Stimulated activated CD4-positive, alpha-beta T cell treated with anti-CD3 and anti-CD28 coated beads, Interleukin-4, amount 100 ng/mL, for 48 hours (primary cell): ENCODE measurements at places on chromosomes 11 and 22.

DNA sequence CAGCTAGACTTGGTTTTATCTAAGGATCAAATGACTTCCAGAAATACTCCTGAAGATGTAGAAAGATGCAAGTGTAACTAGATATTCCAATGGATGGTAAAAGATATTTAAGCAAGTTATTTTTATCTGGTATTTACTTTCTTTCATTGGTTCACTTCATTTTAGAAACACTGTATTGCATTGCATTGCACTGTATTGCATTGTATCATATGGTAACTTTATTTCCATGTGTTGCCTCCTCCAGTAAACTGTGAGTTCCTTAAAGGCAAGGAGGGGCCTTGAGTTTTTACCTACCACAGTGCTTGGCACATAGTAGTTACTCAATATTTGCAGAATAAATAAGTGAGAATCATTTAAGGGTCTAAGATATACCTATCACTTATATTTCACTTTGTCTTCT is 31.8 kb upstream of the FLI1 start:
- no peak for DNase-seq

DNA sequence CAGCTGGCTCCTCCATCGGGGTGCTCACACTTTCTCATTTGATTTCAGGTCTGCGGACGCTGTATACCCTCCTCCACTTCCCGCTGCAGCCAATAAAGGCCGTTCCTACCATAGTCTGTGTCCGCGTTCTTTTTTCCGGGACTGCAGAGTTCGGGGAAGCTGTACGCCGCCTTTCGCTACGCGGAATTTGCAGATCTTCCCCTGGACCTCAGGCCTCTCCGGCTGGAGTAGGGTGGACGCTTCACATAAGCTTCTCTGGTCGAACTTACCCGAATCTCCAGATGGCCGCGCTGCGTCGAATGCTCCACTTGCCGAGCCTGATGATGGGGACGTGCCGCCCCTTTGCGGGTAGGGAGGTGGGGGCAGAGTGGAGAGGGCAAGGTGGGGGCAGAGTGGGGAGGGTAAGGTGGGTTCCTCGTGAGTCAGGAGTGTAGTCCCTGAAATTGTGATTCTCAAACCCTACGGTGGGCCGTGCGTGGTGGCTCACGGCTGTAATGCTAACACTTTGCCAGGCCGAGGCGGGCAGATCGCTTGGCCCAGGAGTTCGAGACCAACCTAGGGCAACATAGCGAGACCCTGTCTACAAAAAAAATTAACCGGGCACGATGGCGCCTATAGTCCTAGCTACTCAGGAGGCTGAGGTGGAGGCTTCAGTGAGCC is 617 bp downstream of the CSKMT start:
- peak; percentile 44 for DNase-seq

- peak; percentile 67 for DNase-seq
Measured at GRCh38 chr22:19717691-19718455, 3.6 kb downstream of the SEPTIN5 start.

- DNase-seq = no peak
Measured at GRCh38 chr22:41828516-41828915, 4.4 kb upstream of the SREBF2 start.

DNA sequence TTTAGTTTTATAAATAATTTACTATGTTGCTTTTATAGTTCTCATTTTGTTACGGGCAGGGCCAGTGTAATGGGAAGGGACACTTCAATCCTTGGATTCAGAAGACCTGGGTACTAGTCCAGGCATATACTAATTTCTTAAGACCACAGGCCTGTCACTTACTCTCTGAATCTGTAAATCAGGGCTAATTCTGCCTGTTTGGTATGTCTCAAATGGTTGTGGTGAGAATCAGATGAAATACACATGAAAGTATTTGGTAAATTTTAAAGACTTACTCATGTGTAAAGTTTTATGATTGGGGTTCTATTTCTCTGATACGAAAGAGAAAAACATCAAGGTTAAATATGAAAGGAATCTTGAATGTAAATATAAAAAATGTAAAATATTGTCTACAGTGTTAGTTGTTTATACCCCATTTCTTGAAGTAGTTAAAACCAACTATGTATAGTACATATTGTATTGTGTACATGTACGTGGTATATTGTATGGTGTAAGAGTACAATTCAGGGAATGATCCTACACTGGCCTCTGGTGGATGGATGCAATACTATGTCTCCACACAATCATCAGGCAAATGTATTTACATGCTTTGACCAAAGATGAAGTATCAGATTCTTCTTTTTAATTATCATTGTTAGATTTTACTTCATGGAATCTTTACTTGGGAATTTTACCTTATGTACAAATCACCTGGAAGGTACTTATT is 24.5 kb upstream of the RAG2 start:
- DNase-seq = no peak

- no peak for DNase-seq
Measured at GRCh38 chr11:68722143-68722542, 29.2 kb downstream of the TESMIN start.

DNA sequence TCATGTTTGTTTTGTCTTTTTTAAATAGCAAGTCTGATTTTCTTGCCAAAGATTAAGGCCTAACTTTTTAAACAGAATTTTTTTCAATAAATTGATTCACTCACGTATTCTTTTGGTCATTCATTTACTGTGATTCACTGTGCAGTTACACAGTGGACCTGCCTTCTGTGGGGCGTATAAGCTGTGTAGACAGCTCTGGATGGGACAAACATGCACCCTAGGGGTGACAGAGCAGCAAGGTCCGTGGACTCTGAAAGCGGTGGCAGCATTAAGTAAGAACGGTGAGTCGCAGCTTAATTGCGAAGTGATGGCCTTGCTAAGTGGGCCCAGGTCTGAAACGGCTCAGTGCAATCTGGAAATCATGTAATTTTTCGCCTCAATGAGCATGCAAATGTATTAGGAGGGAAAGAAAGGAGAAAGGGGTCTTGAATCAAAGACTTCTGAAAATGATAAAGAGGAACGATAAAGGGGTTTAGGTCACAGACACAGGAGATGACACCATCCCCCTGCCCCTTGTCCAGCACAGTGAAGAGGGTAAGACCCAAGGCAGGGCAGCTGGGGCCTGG is 113.1 kb downstream of the SPATA19 start:
- no peak for DNase-seq

- no peak for DNase-seq
Measured at GRCh38 chr11:118054712-118055640, 21.9 kb upstream of the TMPRSS4 start.

DNA sequence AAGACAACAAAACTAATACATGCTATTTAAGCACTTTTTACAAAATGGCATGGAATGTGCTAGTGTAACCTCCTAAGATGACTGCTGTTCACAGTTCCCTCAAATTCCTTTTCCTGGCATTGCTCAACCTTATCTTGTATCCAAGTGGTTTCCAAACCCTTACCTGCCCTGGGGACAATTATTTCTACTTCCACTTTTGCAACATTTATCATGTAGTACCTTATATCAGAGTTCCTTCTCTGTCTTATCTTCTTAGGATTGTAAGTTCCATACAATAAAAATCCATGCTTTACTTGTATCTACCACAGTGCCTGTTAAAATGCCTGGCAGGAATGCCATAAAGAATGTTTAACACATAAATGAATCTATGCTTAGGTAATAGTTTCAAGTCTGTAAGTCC is 109.2 kb upstream of the MTMR2 start:
- DNase-seq = no peak

- DNase-seq = no peak
Measured at GRCh38 chr22:48950151-48950915, 877.3 kb downstream of the BRD1 start.

- DNase-seq = no peak
Measured at GRCh38 chr11:29293825-29294224, 723.0 kb downstream of the KCNA4 start.

DNA sequence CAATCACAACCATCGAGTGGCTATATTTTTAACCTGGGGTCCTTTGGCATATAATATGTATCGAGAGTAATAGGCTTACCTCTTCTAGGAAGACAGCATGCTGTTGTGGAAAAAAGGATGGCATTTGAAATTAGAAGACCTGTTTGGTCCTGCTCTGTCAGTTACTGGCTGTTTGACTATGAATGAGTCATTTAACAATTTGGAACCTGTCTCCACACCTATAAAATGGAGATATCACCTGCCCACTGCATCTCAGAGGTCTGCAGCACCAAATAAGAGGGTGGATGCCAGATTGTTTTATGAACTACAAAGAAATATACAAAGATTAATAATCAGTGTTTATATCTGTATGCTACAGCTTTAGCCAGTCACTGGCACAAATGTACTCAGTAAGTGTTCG is 60.8 kb downstream of the SLC25A17 start:
- no peak for DNase-seq

GRCh38 chr22:48098921-48099245 is 1336.4 kb downstream of the TBC1D22A start:
- DNase-seq = no peak

DNA sequence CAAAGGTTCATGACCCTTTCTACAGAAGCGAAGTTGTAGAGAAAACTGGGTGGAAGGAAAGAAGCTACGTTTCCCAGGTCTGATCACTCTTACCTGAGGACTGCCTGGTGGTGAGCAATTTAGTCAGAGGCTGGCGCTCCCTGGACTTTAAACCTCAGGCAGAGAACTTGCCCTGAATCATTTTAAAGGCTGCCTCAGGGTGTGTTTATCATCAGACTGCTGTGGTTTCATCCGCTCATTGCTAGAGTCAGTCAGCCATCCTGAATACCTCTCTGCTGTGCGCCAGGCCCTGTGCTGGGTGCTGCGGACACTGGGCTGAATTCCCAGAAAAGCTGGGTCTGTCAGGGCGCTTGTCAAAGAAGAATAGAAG is 2.7 kb downstream of the DTX4 start:
- no peak for DNase-seq

DNA sequence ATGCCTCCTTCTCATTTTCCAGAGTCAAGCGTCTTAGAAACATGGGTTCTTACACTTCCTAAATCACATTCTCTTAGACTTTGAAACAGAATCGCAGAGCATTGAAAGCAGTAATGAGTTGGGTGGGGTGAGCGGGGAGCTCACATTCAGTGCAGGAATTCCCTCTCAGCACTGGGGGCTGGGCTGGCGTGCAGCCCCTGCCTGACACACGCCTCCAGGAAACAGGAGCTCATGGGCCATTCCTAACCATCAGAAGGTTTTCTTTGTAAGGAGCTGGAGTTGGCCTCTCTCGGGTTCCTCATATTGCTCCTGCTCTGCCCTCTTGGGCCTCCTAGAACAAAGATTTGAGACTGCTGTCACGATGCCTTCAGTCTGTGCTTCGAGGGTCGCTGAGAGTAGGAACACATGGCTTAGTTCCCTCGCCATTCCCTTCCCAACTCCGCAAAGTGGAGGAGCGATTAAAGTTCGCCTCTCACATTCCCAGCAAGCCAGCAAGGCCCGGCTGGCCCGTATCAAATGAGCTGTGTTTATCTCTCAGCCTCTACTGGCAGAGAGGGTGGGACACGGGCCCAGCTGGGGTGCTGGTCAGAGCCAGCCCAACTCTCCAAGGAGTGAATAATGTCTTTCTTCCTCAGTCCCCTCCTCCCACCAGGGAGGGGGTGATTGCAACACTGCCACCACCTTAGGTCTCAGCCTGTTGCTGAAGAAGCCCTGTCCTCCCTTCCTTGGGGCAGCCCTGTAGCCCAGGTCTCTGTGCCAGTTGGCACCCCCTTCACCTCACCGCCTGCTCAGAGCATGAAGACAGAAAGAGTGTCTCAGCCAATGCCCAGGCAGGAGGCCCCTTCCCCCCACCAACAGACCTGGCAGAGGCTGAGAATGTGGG is 10.4 kb downstream of the CHRDL2 start:
- DNase-seq = no peak

DNA sequence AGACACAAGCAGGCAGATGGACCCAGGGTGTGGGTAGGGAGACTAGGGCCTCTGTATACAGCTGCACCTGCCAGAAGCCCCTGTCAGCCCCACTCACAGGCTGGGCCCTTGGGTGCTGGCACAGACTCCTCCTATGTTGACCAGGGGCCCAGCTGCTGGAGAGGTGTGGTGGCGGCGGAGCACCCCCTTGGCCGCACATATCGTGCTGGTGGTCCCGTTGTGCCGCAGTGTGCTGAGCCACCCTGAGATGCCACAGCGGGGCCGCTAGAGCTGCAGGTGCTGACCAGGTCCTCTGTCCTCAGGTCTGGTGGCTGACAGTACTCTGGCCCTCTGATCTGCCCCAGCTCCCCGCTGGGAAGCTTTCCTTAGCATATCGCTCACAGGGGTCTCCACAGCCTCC is 30.2 kb upstream of the B3GAT1 start:
- no peak for DNase-seq

DNA sequence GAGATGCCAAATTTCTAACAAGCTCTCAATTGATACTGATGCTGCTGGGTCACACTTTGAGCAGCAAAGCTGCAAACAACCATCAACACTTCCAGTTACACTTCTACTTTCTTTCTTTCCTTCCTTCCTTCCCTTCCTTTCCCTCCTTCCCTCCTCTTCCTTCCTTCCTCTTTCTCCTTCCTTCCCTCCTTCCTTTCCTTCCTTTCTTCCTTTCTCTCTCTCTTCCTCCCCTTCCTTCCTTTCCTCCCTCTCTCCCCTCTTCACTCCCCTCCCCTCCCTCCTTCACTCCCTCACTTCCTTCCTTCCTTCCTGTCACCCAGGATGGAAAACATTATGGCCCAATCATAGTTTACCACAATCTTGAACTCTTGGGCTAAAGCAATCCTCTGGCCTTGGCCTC is 33.0 kb upstream of the PIK3C2A start:
- DNase-seq = no peak

DNA sequence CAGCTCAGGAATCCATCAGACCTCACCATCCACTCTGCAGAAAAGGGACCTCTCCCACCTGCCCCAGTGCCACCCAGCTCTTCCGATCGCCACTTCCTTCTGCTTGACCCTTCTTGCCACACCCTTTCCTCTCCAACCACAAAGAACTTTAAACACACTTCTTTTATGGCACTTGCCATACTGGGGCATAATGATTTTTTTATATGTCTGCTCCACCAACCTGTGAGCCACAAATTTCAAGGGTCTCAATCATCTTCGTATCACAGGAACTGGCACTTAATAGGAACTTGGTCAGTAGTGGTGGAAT is 11.7 kb upstream of the MYH9 start:
- no peak for DNase-seq
